ENCODE measurements at places on chromosomes 2 and 18.

GRCh38 chr2:108607706-108608301 lies 73.5 kb downstream of the LIMS1 start:
- no peak for DNase-seq

DNA sequence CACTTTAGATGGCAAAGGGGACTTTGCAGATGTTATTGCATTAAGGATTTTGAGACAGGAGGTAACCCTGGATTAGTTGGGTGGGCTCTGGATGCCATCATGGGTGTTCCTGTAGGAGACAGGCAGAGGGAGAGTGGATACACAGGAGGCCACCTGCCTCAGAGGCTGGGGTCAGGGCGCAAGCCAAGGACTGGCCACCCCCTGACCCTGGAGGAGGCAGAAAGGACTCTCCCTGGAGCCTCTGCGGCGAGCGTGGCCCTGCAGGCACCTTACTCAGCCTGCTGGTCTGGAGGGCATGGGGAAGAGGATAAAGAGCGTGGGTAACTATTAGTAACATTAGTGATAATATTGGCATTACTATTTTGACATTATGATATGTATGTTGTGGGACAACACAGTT lies 21.6 kb upstream of the OTOS start:
- DNase-seq: no peak

- DNase-seq: no peak
These were observed 985 bp downstream of the ILKAP start for GRCh38 chr2:238202326-238203093.

DNA sequence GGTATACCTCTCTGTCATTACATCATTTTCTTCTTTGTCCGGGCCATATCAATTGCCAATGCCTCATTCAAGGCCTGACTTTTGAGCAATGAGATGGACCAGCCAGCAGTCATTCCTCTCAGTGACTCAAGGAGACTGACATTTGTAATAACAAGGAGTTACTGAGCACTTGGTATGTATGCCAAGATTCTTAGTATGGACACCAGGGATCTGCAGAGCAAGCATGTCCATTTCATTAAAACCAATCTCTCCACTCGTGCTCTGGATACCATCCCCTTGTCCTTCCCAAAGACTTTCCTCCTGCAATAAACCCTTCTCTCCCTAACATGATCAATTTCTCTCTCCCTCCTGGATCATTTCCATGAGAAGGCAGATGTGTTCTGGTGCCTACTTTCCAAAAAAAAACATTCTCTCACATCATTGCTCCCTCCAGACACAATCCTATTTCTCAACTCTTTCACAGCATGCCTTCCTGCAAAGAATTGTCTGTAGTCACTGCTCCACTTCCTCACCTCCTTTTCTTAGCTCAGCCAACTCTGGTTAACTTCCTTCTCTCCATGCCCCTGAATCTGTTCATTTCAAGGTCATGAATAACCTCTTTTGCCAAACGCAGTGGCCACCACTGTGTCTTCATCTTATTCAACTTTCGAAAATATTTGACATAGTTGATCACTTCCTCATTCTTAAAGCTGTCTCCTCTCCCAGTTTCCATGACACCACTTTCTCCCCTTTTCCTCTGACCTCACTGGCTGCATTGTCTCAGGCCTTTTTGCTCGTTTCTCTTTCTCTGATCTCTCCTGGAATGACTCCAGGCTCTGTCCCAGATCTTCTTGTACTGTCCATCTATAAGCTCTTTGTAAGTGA lies 102.8 kb upstream of the CYP1B1 start:
- DNase-seq: no peak

GRCh38 chr18:26574958-26575864 lies 26.9 kb upstream of the KCTD1 start:
- DNase-seq: peak; percentile 52

GRCh38 chr18:30016179-30016578 lies 1026.4 kb downstream of the DSC3 start:
- no peak for DNase-seq

DNA sequence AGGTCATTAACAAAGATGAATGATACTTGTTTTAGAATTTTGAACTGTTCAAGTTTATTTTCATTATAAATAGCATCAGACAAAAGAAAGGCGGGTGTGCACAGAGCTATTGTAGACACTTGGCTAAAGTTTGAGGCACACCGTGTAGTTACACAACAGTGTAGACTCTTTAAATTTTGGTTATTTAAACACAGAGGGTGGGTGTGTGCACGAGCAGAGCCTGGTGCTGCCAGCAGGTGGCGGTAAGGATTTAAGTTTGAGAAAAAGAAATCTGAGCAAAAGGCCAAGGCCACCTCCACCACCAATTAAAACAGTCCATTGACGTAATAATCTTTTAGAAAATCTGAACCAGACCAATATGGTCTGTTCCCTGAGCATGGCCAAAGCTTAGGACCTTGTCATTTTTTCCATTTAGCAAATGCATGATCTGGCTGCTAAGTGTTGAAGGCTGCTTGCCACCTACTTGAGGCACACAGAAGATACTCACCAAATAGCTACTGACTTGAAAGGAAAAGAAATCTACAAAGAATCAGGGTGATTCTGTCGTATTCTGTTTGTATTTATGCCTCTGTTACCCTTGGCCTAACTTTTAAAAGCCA lies 14.3 kb downstream of the COPS7B start:
- DNase-seq: no peak

DNA sequence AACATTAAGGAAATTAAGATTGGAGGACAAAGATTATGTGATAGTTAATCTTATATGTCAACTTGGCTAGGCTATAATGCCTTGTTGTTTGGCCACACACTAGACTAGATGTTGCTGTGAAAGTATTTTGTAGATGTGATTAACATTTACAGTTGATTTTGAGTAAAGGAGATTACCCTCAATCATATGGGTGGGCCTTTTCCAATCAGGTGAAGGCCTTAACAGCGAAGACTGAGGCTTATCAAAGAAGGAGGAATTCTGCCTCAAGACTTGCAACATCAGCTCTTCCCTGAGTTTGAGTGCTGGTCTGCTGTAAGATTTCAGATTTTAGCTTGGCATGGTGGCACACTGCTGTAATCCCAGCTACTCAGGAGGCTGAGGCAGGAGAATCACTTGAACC lies 250.3 kb downstream of the CDH20 start:
- no peak for DNase-seq

DNA sequence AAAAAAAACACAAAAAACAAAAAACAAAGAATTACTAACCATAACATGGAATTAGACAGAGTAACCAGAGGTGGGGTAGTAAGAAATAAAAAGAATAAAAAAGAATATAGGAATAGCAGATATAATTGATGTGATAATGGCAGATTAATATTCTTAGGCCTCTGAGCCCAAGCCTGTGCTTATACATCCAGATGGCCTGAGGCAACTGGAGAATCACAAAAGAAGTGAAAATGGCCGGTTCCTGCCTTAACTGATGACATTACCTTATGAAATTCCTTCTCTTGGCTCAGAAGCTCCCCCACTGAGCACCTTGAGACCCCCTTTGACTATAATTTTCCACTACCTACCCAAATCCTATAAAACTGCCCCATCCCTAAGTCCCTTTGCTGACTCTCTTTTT lies 95.1 kb upstream of the MSH6 start:
- DNase-seq: no peak

DNA sequence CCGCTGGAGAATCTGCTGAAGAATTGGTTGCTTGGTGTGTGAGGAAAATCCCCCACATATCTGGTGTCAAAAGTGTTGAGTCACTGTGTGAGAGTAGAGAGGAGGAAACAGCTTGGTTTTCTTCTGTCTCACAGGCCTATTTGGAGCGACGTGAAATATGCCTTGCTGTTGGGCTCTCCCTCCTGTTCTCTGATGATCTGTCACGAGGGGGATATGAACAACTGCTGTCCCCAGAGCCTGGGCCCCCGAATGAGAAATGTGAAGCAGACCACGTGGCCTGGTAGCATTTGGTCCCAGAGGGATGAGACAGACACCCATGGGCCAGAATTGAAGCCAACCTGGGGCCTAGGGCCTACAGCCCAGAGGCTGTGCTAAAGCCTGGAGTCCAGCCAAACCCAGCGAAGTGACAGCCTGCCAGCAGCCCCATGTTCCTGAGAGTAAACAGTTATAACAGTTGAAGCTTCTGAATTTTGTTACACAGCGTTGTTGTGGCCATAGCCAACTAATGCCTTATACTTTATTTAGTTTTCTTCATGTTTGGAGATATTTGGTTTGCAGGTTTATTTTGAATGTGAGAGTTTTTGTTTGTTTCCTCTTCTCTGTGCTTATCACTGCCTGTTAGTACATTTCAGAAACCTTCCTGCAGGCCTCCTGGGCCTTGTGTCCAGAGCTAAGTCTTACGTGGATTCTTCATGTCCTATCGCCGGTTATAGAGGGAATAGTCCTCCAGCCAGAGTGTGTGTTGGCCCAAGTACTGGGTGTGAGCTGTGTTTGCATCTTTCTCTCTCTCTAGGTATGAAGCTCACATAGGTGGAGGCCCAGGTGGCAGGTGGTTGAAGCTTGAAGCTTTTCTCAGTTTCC lies 18.7 kb upstream of the COLEC12 start:
- DNase-seq: no peak

GRCh38 chr18:66931010-66931409 lies 327.1 kb upstream of the CDH19 start:
- DNase-seq: no peak

DNA sequence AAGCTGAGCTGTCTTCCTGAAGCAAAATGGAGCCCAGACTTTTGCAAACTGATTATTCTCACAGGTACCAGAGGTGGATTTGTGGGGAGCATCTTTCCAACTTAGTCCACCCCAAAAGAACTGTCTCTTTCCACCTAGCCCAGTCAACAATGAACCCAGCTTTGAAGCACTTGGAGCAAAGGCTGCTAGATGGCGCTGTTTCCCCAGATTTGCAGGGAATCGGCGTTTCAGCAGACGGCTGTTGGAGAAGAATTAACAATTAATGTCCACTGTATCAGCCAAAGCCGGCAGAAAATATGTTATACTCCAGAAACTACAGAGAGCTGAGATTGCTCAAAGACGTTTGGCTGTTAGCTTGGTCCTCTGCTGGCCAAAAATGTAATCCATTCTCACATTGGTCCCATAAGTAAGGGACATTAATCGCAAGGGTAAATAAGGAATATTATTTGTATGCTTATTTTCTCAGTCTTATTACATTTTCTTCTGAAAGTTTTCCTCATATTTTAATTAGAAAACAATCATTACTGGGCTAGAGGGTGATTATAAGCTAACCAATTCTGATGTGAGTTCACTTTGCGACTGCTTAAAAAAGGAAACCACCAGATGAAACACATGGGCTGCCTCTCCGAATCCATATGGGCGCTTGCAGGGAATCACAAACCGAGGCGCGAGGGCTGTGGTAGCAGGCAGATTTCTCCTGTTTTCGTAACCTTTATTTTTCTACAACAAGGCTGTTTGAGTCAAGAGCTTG lies 423.8 kb upstream of the MEX3C start:
- DNase-seq: peak; percentile 72

- no peak for DNase-seq
These were observed 8.6 kb upstream of the ANO7 start for GRCh38 chr2:241179899-241180298.

- DNase-seq: no peak
These were observed 881.3 kb downstream of the LRRTM4 start for GRCh38 chr2:76640905-76641304.

DNA sequence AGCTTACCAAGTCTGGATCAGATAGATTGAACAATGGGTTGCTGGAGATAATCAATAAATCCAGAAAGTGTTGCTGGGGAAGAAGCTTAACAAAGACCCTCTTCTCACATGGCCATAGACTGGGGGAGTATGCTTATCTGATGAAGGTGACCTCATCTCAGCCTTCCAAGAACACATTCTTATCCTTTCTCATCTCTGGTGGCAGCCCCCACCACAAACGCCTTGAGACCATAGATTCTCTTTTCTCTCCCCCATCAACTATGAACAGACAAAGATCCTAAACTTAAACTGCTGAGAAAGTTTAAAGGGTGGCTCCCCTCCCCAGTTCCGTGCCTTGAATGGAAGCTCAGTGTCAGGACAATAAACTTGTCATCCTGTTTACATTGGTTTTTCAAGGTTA lies 428.7 kb upstream of the TRIB2 start:
- DNase-seq: no peak

DNA sequence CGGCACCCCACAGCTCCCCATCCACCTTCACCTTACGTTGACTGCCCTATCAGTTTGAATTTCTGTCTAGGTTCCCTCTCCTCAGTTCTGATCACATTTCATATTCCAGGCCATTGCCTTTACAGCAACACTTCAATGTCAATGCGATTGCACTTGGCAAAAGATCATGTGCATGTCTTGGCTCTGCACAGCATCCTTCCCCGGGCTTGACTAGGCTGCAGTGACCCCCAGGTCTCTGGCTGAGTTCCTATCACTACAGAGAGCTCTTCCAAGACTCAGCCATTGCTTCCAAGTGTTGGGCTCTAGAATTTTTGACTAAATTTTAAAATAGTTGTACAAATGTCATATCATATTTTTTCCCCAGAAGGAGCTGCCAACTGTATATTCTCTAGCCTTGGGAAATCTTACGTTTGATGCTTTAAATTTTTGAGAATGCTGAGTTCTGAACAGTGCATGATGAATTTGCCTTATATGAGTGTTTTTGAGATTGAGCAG lies 103.8 kb upstream of the NEDD4L start:
- no peak for DNase-seq

GRCh38 chr18:62651276-62652056 lies 63.9 kb upstream of the PHLPP1 start:
- no peak for DNase-seq

GRCh38 chr2:168354499-168354898 lies 101.6 kb upstream of the CERS6 start:
- no peak for DNase-seq

GRCh38 chr2:60054571-60055340 lies 498.7 kb downstream of the BCL11A start:
- no peak for DNase-seq

DNA sequence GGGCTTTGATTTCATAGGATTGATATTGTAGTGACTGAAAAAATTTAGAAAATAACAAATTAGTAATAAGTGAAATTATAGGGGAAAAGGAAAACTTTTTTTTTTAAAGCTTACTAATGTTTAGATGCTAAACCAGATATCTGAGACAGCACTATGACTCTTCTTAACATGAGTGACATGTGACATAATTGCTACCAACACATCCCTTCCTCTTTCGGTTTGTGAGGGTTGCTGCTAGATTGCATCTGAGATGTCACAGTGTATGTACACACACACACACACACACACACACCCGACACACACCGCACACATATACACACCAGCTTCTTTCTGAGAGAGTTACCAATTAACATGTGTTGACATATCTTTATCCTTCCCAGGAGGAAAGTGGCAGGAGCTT lies 18.0 kb downstream of the RAPGEF4 start:
- no peak for DNase-seq

GRCh38 chr2:47266939-47267710 lies 112.0 kb upstream of the STPG4 start:
- no peak for DNase-seq

DNA sequence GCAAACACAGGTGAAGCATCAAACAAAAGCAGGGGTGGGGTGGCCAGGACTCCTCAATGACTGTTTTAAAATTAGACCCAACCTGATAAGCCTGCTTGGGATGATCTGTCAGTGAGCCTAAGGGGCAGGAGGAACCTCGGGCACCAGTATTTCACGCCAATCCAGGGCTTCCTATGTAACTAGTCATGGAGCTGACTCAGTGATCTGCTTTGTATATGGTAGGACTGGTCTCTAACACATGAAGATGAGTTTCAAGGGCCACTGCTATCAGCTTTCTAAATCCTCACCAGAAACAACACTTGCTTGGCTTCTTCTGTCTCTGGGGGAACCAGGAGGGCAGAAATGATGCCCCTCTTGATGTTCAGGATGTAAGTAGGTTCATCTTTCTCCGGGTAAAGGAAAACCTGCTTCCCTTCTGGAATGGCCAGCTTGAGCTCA lies 6.2 kb downstream of the APOB start:
- no peak for DNase-seq

- DNase-seq: peak; percentile 30
These were observed at the start of gene ADI1 for GRCh38 chr2:3519255-3520205. Gene ADI1 (minus strand): TSS chr2:3519531. CDS start chr2:3519487, 44 bp downstream.

- no peak for DNase-seq
These were observed 92.2 kb downstream of the C1QL2 start for GRCh38 chr2:119066272-119066804.
